NCI-H2107 (cell line): ENCODE measurements at places on chromosomes 6 and 20.

GRCh38 chr20:50646483-50646996 is 44.8 kb downstream of the RIPOR3 start:
- no peak for DNase-seq

DNA sequence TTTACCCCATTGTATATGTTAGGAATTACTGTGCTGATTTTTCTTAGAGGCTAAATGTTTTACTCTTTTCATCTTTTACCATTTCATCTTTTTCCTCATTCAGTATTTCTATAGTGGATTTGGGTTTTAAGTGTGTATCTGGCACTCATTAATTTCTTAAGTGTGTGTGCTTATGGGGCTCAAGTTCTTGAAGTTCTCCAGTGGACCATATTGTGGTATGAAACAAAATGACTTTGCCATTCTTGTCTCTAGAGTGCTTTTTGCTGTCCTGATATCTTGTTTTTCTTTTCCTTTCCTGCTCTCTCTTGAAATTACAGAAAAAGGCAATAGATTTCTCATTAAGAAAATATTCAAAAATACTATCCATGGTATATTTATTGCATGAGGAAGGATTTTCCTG is 123.1 kb downstream of the ARID1B start:
- DNase-seq = no peak

- no peak for DNase-seq
Measured at GRCh38 chr6:138600261-138600660, 101.0 kb upstream of the NHSL1 start.

DNA sequence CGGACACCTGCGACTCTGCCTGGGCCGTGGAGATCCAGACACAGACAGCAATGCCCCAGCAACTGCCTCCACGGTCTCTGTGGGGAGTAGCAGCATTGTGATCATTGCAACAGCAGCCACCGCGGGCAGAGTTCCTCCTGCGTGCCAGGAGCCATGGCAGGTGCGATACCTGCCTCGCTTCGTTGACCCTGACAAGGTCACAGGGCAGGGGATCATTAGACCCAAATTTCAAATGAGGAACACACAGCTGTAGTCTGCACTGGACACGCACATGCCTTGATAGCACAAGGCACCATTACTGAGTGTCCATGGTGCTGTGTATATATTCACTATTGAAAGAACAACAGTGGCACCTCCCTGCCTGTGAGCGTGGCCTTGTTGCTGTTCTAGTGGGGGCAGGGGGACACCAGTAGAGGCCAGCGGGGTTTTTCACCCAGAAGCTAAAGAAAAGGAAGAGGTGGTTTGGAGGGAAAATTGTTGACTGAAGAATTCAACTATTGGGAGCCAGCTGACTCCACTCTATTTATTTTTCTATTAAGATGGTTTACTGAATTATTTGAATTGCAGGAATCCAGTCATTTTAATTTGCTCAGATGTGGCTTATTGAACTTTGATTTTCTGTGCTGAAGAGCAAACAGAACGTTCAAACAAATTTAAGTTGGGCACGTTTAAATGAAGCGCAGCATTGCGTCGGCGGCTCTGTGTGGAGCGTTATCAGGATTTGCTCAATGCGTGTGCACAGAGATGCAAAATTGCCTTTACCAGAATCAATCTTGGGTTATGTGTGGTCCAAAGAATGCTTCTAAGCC is 60.2 kb upstream of the RPS6KA2 start:
- no peak for DNase-seq

DNA sequence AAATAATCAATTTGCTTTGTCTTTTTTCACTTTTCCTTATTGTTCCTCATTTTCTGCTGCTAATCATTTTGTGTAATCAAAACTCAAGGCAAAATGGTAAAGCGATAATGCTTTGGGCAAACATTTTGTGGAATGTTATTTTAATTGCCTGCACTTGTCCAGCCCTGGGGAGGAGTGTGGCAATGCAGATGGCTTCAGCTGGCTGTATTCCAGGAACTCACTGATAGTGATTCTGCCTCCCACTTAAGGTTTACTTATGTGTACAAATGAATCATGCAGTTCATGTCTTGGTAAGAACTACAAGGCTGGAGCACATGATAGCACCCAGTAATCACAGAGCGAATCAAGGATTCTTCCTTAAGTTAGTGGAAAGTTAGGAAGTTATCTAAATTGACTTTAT is 107.8 kb downstream of the COL19A1 start:
- no peak for DNase-seq

DNA sequence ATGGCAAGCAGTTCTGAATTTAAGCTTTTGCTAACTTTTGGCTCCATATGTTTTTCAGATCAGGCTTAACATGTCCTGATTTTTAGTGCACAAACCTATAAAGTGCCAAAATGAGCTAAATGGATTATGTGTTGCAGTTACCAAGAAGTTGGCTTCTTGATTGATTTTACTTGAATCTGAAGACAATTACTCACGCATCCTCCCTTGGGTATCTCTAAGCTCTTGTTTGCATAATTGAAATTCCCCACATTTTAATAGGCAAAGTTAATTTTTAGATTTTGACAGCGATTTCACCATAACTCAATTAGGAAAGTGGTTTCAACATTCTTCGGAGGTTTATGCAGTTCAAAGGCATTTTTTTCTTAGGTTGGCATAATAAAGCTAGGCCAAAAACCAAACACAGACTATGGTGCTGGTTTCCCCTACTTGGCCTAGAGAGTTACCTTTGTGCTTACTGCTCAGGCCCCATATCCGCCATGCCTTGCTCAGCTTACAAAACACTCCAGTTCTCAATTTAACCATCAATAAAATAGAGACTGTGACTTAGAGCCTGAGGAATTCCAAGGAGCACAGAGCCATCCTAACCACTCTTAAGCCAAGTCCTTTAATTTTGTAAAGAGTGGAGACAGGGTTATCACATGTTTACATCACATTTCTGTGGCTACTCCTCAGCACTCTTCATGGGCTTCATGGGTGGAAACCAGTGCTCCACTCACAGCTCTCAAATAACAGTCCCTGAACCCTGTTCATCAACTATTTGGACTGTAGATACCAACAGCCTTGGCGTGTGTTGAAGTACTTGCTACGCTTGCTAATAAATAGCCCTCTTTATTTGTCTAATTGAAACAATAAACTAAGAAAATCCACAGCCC is 32.1 kb downstream of the LAMA4 start:
- no peak for DNase-seq

GRCh38 chr6:158131926-158132325 is 36.1 kb downstream of the SERAC1 start:
- DNase-seq = no peak

GRCh38 chr6:44708208-44708607 is 320.7 kb downstream of the CDC5L start:
- DNase-seq = no peak

- DNase-seq = no peak
Measured at GRCh38 chr20:59291740-59292383, 8.5 kb upstream of the EDN3 start.

- DNase-seq = no peak
Measured at GRCh38 chr6:113365191-113365590, 492.0 kb upstream of the MARCKS start.

GRCh38 chr6:83403191-83403590 is 27.7 kb downstream of the ME1 start:
- no peak for DNase-seq

- DNase-seq = no peak
Measured at GRCh38 chr20:33976959-33977358, 16.8 kb upstream of the RALY start.

DNA sequence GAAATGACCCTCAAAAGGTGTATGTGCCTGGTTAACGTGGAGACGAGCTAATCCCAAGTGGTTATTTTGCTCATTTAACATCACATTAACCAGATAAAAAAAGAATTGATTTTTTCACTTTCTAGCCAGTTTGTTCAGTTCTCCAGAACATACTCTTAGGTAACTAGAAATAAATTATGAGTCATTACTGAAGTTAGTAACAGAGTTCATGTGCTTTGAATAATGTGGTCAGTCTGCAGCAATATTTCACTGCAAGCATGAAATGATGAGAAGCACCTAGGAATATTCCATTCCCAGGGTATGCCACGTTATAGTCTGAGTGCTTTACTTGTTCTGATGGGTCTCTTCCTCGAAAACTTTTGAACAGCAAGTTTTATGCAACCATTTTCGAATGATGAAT is 138.3 kb upstream of the INSM1 start:
- no peak for DNase-seq

GRCh38 chr20:63636752-63637628 is 10.1 kb upstream of the GMEB2 start:
- DNase-seq = no peak

DNA sequence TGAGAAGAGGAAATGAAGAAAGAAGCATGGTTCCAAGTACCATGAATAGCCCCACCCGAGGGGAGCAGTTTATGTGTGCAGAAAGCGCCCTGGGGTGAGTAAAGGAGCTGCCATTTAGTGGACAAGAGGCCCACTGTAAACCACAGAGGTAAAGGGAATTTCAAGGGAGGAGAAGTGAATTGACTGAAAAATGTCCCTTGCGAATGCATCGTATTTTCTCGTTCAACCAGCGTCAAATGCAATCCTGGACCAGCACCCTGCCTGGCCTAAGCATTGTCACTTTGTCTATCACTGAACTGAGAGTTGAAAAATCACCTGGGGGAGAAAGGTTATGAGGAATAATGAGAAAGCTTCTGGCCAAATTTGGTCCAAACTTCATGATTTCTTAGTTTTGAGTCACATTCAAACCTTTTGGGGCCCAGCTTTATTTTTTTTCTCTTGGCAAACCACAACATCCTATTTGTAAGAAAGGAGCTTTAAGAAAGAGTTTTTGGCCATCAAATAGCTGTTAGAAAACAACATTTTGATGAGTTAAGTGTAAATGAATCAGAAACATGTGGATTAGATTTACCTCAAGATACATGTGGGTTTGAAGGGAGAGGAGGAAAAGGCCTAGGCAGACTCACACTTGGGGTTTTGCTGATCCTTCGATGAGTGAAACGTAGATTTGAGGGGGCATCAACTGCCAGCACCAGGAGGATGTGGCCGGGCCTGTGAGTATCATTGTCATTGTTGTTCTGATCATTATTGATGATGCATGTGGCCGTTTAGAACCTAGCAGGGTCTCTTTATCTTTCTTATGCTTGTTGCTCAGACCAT is 214.0 kb downstream of the CLIC5 start:
- no peak for DNase-seq

DNA sequence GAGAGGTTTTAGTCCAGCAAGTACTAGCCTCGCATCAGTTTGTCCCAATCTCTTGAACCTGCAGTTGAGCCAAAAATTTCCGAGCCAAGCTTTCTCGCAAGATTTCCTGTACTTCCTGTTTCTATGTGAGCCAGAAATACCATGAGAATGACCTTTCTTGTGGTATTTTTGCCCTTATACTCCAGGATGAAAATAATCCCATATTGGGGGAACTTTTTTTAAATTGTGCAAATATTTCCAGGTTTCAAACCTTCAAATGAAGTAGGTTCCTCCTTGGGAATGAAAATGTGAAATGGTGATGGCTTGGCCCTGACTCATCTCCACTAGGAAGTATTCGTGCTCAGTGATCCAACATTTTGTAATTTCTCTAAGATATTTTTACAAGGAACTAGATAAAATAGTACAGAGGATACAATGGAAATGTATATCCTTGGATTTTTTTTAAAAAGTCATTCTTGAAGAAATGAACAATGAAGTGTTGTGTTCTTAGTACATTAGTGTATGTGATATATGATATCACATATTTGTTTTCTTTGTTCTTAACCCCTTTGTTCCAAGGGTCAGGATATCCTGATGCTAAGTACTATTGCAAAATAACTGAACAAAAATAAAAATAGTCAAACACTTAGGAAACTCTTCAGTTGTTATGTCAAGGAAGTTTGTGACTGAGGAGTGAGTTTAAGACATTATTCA is 184.0 kb downstream of the PDE7B start:
- DNase-seq = no peak

- no peak for DNase-seq
Measured at GRCh38 chr6:24799541-24799915, 811 bp upstream of the ARMH2 start.
